ENCODE measurements at places on chromosomes 4 and X.

GRCh38 chr4:177367336-177367735 is 57.7 kb downstream of the NEIL3 start:
- no peak for DNase-seq

DNA sequence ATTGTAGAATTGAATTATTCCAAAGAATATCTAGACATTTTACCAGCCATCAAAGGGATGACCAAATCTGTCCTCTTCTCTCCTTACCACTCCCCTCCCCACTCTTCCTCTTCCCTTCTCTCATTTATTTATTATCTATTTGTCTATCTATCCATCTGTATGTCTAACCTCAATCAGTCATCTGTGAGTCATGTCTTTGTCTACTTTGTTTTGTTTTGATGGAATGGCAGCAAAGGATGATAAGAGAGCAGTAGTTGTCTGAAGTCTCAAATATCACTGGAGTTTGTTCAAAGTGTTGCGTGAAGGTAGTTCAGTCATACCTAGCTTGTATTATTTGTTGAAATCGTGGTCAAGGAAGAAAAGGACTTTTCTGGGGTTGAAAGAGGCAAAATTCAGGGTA is 34.7 kb upstream of the PGRMC2 start:
- DNase-seq, result no peak

GRCh38 chrX:104172121-104172520 is 5.9 kb downstream of the FAM199X start:
- DNase-seq, result no peak

DNA sequence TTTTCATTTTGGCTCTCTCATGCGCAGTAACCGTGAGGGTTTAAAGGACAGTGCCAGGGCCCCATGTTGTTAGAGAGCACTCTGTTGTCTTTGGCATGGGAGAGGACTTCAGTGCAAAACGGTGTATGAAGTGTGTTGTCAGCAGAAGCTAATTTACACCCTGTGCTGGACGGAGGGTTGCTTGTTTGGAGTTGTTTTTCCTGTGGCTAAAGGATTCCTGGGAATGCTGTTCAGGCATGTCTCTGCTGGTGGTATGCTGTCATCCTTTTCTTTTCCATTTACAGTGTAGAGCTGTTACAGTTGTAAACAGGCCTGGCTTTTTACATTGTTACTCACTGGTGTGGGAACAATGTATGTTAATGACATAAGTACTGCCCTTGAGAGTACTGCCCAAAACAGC is 206.3 kb downstream of the CBR4 start:
- no peak for DNase-seq

GRCh38 chr4:137700072-137700471 is 167.8 kb upstream of the PCDH18 start:
- no peak for DNase-seq

- DNase-seq, result no peak
Observed at GRCh38 chr4:54800831-54801530, 143.2 kb downstream of the KIT start.

GRCh38 chrX:16658284-16658683 is 8.3 kb downstream of the S100G start:
- no peak for DNase-seq

GRCh38 chrX:138504273-138504672 is 207.2 kb downstream of the FGF13 start:
- DNase-seq, result no peak

- DNase-seq, result no peak
Observed at GRCh38 chrX:22268706-22269105, 4.0 kb upstream of the CBLL2 start.

DNA sequence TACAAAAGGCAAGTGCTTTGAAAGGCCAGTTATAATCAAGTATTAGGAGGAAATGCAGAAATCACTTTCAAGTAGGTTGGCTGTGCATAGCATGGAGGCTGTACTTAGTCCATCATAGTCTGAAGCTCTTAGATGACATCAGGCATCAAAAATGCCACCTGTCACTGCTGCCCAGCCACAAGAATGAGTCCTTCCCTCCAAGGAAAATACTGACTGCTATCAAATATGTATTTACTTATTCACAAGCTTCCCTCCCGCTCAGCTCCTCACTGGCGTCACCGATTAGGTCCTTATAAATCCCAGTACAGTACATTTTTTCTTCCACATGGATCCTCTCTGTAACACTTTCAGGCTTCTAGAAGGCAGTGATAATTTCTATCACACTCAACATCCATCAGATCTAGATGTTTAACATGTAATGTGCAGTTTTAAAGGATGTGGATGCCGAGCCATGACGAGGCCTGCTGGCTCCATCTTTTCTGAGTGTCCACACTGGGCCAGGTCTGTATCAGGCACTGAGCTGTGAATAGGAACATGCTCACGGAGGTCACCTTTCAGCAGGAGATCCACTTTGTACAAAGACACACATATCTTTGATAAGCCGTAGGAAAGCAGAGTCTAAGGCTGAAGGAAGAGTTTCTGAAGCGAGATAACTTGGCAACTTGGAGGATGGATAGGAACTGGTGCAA is 121.9 kb downstream of the PALLD start:
- DNase-seq, result no peak

All from stimulated activated CD4-positive, alpha-beta T cell treated with anti-CD3 and anti-CD28 coated beads, Interleukin-4, amount 100 ng/mL, for 48 hours (primary cell).